ENCODE measurements at places on chromosomes 11 and 22.

DNA sequence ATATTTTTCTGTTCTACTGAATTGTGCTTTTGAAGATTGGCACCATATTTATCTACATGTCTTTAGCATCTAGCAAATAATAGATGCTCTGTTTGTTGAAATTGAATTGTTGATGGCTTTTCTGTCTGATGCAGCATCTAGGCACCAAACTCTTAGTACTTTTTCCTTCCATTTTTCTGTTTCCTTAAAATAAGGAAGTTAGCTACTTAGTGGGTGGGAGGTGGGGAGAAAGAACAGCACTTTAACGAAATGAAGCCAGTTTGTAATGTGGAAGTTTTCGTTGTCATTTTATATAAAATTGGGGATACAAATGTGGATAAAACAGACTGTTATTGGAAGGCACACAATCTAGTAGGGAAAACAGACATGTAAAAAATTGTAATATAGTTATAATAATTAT is 76.6 kb downstream of the HIPK3 start:
- DNase-seq: no peak

GRCh38 chr11:100675115-100675650 is 11.9 kb upstream of the ARHGAP42 start:
- DNase-seq: no peak

DNA sequence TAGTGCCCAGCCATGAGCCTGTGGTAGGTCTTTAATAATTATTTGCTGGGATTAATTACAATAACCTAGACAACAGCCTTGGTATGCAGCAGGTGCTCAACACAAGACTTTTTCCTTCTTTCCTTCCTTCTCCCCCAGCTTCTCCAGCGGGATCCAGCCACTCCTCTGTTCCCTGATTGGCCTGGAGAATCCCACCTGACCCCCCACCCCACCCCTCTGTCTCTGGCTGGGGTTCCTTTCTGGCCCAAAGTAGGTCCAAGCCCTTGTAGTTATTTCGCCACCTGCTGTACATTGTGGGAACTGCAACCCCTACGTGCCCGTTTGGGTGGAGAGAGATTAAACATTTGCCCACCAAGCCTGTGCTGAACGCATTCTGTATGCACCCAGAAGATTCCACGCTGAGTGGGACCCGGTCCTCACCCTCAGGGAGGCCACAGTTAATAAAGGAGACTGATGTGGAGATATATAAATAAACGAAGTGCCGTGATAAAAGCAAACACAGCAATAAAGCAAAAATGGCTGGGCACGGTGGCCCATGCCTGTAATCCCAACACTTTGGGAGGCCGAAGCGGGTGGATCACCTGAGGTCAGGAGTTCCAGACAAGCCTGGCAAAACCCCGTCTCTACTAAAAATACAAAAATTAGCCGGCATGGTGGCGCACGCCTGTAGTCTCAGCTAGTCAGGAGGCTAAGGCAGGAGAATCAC is 32.1 kb upstream of the DGKZ start:
- DNase-seq: no peak

DNA sequence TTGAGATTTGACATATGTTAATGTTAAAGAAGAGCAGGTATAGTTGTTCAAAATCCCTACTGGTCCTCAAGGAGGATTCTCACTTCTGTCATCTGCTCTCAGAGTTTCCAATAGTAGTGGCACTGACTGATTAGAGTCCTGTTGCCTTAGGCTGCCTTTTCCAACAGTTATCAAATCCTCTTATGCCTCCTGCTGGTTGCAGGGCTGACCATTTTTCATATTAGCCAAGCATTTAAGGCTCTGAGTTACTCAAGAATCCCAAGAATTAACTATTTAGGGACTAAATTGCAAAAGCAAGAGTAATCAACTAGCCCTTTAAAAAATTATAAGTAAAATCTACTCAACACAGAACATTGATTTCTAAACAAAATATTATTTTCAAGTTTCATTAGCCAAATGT is 212.0 kb upstream of the CHORDC1 start:
- DNase-seq: no peak

DNA sequence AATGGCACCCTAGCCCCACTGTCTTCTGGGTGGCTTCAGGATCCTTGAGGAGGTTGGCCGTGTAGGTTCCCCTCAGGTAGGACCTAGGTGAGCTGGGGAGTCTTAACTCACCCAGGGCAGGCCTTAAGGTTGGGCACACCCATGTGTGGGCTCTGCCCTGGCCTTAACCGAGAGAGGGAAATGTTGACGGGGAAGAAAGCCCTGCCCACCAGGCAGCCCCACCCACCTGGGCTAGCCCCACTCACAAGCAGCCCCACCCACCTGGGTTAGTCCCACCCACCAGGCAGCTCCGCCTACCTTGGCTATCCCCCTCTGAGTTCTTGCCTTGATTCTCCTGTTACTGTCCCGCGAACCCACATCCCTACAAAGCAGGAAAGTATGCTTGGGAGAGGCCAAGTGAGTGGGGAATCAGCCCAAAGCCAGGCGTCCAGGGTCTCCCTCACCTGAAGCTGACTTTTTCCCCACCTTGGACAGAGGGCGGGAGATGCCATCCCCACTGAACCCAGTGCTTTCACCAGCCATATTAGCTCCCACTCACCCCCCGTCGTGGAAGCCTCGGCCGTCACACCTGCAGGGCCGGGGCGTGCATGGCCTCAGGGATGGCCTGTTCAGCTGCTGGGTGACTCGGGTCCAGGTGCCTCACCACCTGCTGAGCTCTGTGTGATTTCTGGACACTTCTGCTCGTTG is at the start of gene MYEOV:
Gene MYEOV (plus strand): TSS at position 337 of the 687 bp plus-strand sequence. CDS start 1,200 bp downstream, outside the sequence.
- DNase-seq: no peak

DNA sequence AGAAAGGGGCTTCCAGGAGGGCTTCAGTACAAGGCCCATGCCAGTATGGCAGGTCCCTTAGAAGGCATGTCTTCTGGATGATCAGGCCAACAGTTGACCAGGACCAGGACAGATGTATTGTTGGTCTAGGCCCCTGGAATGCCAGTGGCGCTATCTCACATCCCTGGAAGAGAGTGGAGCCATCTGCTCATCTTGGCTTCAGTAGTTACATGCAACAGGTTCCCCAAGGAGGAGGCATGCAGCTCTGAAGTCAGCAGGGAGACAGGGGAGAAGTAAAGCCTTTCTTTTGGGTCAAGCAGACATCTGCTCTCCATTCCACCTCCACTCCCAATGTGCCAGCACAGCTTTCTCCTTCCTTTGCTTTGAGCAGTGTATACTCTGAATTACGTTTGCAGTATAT is 244.1 kb downstream of the KIRREL3 start:
- DNase-seq: no peak

GRCh38 chr11:97610000-97610399 is 1220.2 kb downstream of the JRKL start:
- no peak for DNase-seq

- no peak for DNase-seq
These were observed 10.0 kb downstream of the GATD1 start for GRCh38 chr11:767238-767637.

- DNase-seq: no peak
These were observed 220.9 kb downstream of the PGR start for GRCh38 chr11:100908746-100909145.

GRCh38 chr11:34573537-34573936 is 47.4 kb upstream of the EHF start:
- no peak for DNase-seq

DNA sequence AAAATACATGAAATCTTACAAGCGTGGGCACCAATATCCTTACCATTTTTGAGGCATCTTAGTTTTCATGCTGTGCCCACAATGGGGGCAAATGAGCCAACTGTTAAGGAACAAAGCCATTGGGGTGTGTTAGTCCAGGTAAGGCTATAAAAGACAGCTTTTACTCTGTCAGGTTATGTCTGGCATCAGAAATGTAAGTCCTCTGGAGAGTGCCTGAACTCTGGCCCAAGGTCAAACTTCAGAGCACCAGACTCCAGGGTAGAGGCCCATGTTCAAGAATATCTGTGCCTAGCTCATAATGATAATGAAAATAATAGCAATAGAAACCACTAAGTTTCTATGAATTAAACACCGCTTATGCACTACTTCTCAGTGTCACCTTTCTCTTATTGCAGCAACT is 105.5 kb downstream of the CSNK2A3 start:
- no peak for DNase-seq

DNA sequence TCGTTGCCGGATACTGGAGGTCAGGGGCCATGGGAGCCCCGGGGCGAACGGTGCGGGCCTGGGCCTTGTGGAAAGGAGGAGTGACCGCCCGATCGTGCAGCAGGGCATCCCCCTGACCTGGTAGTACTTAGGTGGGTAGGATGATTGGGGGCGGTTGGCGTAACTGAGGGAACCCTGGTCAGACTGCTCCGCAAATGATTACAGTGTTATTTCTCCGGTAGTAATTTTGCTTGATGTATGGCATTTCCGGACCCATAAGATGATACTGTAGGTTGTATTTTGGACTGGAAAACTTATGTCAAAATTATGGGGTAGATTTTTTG is 762 bp downstream of the MTMR3 start:
- no peak for DNase-seq

- no peak for DNase-seq
These were observed 79.6 kb upstream of the NECTIN1 start for GRCh38 chr11:119808407-119809185.

- no peak for DNase-seq
These were observed 138.8 kb downstream of the AASDHPPT start for GRCh38 chr11:106216281-106216680.

- DNase-seq: no peak
These were observed 1.6 kb downstream of the PKNOX2 start for GRCh38 chr11:125165843-125166763.

- DNase-seq: no peak
These were observed 1091.9 kb upstream of the RAG2 start for GRCh38 chr11:37689951-37690350.

- no peak for DNase-seq
These were observed 2.9 kb upstream of the ARFGAP2 start for GRCh38 chr11:47179655-47179991.

DNA sequence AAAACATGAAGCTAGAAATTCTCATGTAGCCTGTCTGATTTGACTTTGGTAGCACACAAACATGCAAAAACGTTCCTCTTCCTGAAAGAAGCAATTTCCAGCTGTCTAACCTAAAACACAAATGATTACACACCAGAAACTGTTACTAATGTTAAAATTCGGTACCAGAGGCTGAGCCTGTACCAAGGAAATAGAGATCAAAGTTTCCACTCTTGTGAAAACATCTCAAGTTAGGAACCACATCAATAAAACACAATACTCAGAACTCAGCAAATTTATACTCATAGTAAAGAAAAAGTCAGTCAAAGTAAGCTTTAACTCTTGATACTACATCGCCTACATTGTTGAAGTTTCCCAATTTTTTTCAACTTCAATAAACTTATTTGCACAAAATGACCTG is 107.8 kb downstream of the FCHSD2 start:
- DNase-seq: no peak

DNA sequence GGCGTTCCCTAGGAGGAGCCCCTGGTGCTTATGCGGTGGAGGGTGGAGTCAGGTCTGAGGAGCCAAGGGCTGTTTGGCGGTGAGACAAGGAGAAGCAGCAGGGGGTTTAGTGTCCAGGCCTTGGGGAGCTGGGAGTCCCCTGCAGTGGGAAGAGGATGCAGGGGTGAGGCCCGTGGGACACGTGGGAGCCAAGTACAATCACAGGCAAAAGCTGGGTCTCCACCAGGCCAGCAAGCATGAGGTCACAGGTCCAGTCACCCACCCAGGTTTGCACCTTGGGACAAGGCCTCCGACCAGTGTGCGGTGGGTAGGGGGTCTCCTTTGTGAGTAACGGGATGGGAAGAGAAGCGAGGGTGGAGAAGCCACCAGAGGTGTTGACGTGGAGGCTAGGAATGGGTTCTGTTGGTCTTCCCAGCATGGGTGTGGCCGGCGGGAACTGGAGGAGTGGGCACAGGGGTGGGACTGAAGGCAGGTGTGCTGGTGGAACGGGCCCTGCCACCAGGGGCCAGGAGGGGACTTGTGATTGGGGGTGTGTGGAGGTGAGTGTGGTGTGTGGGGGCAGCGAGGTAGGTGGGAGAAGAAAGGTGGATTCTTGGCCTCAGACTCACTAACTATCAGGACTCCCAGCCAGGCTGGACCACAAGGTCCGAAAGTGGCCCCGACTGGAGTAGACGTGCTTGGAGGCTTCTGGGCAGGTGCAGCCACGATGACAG is 953.6 kb downstream of the TBC1D22A start:
- DNase-seq: no peak

DNA sequence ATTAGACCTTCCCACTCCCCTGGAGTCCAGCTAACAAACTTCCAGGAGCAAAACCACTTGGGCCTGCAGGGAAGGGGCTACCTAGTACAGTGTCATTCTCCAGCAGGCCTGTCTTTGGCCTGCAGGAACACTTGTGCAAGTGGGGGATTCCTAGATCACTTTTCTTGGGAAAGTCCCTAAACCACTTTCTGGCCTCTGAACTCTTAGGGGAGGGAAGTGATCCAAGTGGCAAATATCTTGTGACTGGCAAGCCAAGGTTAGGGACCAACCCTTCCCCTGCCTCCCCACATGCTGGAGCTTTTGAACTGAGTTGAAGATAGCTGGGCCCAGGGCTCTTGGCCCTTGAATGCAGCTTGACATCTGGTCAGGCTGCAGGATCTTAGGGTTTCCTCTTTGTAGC is 17.2 kb downstream of the PPFIBP2 start:
- no peak for DNase-seq

GRCh38 chr22:17267661-17268330 is 48.6 kb upstream of the ADA2 start:
- no peak for DNase-seq

GRCh38 chr11:102154806-102155205 is 44.6 kb downstream of the YAP1 start:
- no peak for DNase-seq

- DNase-seq: no peak
These were observed 43.6 kb downstream of the CTSC start for GRCh38 chr11:88293931-88294330.

- no peak for DNase-seq
These were observed 104.3 kb downstream of the SPATA19 start for GRCh38 chr11:133740963-133741362.

GRCh38 chr11:45662096-45662664 is 3.2 kb downstream of the CHST1 start:
- DNase-seq: no peak

DNA sequence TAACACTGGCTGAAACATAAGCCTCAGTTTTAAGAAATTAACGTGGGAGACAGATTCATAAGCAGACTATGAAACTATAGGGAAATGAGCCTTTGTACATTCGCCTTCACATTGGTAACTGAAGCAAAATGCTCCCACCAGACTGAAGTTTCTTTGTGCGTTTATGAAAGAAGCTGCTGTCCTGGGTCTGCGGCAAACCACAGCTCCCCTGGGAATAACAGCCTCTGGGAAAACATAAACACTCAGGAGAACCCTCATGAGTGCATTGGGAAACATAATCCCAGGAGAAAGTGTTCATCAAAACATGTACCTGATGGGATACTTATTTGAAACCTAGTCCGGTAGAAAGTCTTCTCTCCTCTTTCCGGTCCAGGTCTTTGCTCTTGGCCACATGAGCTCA is 193.1 kb upstream of the LARGE1 start:
- DNase-seq: no peak

GRCh38 chr22:17192186-17192585 is 27.0 kb downstream of the ADA2 start:
- no peak for DNase-seq

GRCh38 chr11:23956586-23956985 is 540.3 kb upstream of the LUZP2 start:
- no peak for DNase-seq

GRCh38 chr11:66080055-66080817 is 10.2 kb downstream of the PACS1 start:
- DNase-seq: no peak

GRCh38 chr22:48426466-48427380 is 1401.0 kb downstream of the BRD1 start:
- no peak for DNase-seq

GRCh38 chr11:70448983-70449567 is 50.7 kb downstream of the CTTN start:
- DNase-seq: no peak
